ENCODE measurements at places on chromosomes 4 and X.
A peak's percentile ranks its signal among the peaks of the same experiment; 100 is the strongest.

GRCh38 chrX:108900333-108900732 is 164.0 kb upstream of the IRS4 start:
- DNase-seq: no peak

- peak; percentile 65 for DNase-seq
Measured at GRCh38 chrX:136126872-136127406, 20.4 kb upstream of the FHL1 start.

- peak; percentile 29 for DNase-seq
Measured at GRCh38 chr4:82666970-82667665, 105.3 kb upstream of the TMEM150C start.

GRCh38 chr4:116001291-116001690 is 887.9 kb upstream of the NDST4 start:
- DNase-seq: no peak

GRCh38 chrX:29295987-29296680 is 708.9 kb downstream of the IL1RAPL1 start:
- peak; percentile 5 for DNase-seq

- DNase-seq: no peak
Measured at GRCh38 chr4:67055319-67055718, 490.0 kb downstream of the CENPC start.

- peak; percentile 50 for DNase-seq
Measured at GRCh38 chrX:65451663-65452062, 82.9 kb downstream of the LAS1L start.

GRCh38 chr4:6252051-6252450 is 17.6 kb upstream of the WFS1 start:
- no peak for DNase-seq

DNA sequence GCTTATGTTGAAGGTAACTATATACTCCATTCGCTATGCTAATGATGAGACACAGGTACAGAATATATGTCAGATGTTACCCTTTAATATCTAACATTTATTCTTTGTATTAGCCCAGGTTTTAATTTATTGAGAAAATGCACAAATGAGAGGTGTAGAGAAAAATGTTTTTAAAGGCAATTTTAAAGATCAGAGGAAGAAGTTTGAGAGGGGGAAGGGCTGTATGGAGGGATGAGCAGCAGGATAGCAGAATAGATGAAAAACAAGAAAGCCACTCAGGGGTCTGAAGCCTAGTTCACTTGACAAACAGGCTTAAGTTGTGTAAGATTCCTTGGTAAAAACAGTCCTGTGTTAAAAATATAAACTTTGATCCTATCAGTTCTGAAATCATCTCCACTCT is 3.7 kb downstream of the MAB21L2 start:
- no peak for DNase-seq

GRCh38 chrX:41116948-41117347 is 31.7 kb downstream of the USP9X start:
- no peak for DNase-seq

- DNase-seq: no peak
Measured at GRCh38 chr4:3186609-3187008, 62.4 kb upstream of the MSANTD1 start.

- DNase-seq: no peak
Measured at GRCh38 chr4:149549911-149550310, 265.7 kb downstream of the IQCM start.

DNA sequence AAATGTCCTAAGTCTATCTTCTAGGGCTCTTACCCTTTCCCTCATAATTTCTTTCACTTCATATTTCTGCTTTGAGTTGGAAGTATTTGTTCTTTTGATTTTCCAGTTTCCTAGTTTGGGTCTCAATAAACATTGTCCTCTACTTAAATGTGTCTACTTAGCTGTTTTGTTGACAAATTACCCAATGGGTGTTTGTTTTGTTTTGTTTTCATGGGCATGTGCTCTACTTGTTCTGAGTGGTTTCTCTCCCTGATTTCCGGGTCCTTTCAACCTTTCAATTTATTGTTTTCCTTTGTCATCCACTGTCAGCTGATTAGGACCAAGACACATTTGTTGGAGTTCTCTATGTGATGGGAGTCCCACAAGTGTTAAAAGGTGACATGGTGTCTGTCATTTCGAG is 1181.4 kb downstream of the RPA4 start:
- DNase-seq: no peak

DNA sequence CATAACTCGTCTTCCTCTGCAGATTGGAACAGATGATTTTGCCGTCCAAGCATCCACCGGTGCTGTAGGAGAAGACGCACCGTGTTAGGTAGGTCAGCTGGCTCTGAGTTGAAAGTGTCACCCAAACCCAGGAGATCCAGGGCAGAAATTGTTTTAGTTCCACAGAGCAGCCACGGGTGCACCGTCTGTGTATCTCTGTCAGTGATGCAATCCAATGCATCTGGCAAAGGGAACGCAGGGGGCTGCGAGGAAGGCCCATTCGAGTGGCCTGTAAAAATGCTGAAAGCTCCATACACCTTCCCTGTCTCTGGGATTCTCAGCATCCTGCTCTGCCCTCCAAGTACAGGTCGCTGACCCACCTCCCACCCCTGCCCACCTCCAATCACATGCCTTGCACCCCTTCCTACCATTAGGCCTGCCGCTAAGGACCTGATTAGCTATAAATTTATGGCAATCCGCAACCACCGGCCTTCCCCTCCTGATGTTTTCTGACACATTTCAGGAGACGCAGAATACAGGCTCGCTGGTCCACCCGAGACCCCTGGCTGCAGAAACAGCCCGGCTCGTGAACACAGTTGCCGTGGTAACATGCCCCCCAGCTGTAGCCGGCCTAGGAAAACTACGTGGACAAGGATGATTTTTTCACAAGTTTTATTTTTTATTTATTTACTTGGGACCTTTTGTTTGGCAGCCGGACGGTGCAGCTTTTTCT is 39.7 kb upstream of the SHOX start:
- no peak for DNase-seq

GRCh38 chrX:153687121-153688039 is at the start of gene SLC6A8:
TSS of gene SLC6A8 (plus strand) at chrX:153687926. CDS start at chrX:153688575, 649 bp downstream.
- peak; percentile 77 for DNase-seq

DNA sequence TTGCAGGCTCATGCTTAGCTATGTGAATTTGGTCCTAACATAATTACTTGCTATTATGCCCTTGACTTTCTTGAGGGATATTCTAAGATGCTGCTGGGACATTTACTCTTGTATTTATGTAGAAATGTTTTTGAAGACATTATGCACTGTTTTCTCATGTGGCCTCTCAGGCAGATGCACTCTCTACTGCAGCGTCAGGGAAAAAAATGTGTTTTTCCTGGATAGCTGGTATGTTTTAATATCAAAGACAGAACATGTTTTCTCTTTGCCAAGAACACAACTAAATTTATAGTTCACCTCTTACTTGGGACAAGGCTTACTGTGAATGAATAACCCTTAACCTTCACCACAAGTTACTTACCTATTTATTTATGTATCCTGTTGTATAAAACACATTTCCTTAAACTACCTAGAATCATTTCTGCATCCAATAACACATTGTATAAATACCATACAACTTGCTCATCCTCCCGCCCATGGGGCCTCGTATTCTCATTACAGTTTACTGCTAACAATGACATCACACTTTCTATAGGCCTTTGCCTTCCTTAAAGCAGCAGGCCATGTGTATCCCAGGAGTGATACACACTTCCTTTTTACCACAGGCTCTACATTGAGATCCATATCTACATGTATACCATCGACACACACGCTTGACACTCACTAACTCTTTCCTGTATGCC is 178.7 kb downstream of the SLIT2 start:
- DNase-seq: peak; percentile 62

DNA sequence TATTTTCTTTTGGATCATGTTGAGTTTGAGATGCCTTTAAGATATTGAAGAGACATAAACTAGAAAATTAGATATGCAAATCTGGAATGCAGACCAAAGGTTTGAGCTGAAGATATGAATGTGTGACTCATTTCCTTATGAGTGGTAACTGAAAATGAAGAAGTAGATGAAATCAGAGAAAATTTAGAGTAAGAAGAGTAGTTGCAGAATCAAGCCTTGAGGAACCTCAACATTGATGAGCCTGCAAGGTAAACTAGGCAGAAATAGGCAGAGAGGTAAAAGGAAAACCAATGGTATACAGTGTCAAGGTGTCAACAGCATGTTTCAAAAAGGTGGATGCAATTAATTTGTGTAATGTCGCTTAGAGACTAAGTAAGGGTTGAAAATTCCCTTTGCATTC is 142.8 kb downstream of the MOSPD2 start:
- peak; percentile 9 for DNase-seq

GRCh38 chrX:119943185-119943988 is at the start of gene NKAP:
TSS of gene NKAP (minus strand) at chrX:119943751. CDS start at chrX:119943605, 146 bp downstream.
- peak; percentile 92 for DNase-seq

DNA sequence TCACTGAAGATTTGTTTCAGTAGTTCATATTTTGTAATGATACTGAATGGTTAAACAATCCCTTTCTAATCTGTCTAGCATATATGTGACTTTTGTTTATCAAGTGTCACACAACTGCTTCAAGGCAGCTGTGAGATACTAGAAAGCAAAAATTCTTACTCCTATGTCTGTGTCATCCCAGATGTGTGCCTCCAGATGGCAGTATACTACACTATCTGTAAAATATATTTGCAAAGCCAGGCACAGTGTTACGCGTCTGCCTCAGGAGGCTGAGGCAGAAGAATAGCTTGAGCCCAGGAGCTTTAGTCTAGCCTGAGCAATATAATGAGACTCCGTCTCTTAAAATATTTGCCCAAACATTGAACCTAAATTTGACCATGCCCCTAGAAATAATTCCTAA is 4.0 kb downstream of the NUDT10 start:
- peak; percentile 62 for DNase-seq

DNA sequence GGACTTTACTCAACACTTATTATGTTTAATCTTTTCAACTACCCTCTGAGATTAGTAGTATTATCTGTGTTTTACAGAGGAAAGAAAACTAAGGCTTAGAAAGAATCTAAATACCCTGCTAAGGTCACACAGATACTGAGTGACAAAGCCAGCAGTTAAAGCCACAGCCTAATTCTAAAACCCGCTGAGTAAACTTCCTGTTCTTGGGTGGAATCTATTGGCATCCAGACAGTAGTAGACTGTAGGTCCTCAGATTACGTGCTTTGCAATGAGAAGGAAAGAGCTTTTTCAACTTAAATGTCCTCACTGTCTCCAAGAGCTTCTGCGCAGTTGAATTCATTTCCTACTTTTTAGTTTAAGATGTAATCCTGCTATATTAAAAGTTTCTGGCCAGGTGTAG is 126.0 kb downstream of the TENM3 start:
- no peak for DNase-seq

DNA sequence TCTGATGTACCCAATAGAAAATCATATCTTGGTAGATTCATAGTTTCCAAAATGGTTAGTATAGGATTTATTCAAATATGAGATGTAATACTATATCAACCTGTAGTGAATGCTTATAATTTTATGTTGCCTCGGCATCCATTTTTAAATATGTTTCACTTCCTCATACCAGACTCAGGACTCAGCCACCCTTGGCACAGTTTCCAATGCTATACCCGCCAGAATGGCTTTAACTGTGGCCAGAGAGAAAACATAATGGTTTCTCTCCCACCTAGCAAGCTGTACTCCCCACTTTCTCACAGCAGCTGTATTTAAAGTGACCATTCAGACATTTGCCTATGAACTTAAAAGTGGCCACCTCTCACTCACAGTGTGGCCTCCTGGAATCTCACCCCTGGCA is 466.6 kb upstream of the PABPC4L start:
- no peak for DNase-seq

DNA sequence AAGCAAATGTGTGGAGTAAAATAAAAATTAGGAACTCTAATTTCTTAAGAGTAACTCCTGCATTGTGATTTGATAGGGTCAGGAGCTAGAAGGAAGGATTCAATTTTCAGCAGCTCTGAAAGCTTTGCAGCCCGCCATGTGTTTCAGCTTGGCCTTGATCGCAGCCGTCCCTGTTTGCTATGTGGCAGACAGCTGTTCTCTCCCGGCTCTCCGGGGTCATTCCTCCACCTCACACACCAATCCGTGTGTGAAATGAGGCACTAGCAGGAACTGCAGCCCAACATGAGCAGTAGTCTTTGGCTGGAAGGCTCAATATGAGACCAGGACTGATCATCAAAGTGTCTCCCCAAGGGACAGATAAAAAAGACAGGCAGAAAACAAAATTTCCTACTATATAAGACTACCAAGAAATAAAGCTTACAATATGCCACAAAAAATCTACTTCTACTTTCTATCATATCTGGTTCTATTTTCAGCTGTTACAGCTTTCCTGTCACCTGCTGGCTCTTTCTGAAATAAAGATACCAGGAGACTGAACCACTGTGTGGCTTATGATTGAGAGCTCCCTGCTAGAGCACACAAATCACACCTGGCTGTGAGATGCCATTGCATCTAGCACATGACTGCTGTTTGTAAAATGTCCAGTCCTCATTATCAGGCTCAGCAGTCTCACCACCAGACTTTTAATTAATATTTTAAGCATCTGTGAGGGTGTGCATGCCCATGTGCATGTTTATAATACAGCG is 44.1 kb upstream of the SEC24B start:
- DNase-seq: no peak

DNA sequence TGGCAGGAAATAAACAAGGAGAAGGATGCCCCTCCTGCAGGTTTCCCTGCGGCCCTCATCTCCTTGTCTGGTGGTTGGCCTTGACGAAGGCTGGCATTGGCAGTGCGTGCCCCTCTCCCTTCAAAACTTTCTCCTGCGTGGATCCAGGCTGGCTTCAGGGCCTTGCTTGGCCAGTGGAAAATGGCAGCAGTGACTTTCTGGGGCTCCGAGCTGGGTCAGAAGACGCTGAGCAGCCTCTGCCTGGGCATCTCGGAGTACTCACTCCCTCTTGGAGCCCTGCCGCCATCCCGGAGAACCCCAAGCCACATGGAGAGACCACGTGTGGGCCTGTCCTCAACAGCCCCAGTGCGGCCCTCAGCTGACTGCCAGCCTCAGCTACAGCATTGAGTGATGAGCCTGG is 39.5 kb downstream of the ADRA2C start:
- no peak for DNase-seq

GRCh38 chrX:43500246-43500645 is 155.9 kb upstream of the MAOA start:
- DNase-seq: no peak

- peak; percentile 52 for DNase-seq
Measured at GRCh38 chr4:113673450-113673849, 88.1 kb downstream of the CAMK2D start.

DNA sequence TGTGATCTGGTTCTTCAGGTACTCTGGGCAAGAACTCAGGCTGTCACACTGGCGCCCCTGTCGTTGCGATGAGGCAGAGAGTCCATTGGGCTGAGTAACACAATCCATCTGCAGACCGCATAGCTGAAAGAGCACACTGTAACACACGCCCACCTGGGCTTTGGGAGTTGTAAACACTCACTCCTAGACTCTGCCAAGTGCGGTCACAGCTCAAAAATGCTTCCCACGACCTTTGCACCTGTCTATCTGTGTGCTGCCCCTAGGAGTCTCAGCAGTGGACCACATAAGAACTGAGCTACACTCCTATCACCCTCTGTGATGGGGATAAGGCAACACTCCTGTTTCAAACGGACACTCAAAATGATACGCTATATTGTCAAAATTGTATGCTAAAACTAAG is 2028.3 kb downstream of the PCDH7 start:
- no peak for DNase-seq

- DNase-seq: no peak
Measured at GRCh38 chr4:162115333-162115732, 48.5 kb downstream of the FSTL5 start.

GRCh38 chrX:47030339-47030738 is 47.9 kb upstream of the RGN start:
- peak; percentile 58 for DNase-seq

Data from GM23248 (cell line).